Activated CD4-positive, alpha-beta T cell treated with anti-CD3 and anti-CD28 coated beads, Interleukin-2, amount 10 ng/mL, durations not matched to agents 24 days and 14 days (primary cell): ENCODE measurements at places on chromosomes 3 and 15. TPM values are rescaled to one million over a fixed set of nuclear protein-coding genes. Genes with fewer than 3 reads are reported as not detected.

GRCh38 chr3:125110016-125110875 lies 54.4 kb upstream of the HEG1 start:
- peaks cover 35% of the 10 kb centered on the region for H3K4me1 ChIP-seq
- DNase-seq = peak; percentile 51
- H3K4me3 ChIP-seq = no peak overlapping the region
- H3K27ac ChIP-seq = no peak overlapping the region

GRCh38 chr15:73930371-73930770 lies 4.1 kb downstream of the LOXL1 start:
- H3K4me3 ChIP-seq = no peak overlapping the region
- peaks cover 6% of the 10 kb centered on the region for H3K27me3 ChIP-seq
- DNase-seq = no peak

Gene DGKG
- total RNA-seq = 0.14 and 0.28 TPM in 2 replicates

Gene ACAN
- not detected in 2 replicates for total RNA-seq

DNA sequence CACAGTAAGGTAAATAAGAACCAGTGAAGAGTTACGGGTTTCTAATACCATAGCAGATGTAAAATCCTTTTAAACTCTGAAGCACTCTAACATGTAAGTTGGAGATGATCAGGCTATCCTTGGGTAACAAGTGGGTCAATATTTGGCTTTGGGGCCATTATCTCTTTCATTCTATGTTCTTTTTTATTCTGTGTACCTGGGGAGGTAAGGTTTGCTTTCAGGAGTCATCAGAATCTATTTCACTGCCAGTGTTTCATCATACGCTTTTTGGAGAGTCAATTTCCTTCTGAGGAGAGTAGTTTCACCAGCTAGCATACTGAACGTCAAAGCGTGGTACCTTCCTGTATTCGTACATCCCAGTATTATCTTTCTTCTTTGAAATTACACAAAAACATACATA lies 166.5 kb downstream of the GMNC start:
- peaks cover 11% of the 10 kb centered on the region for H3K4me1 ChIP-seq
- no peak overlapping the region for H3K27ac ChIP-seq
- no peak overlapping the region for H3K4me3 ChIP-seq
- no peaks in the 10 kb centered on the region for H3K36me3 ChIP-seq
- H3K27me3 ChIP-seq = peaks cover 13% of the 10 kb centered on the region
- DNase-seq = no peak

DNA sequence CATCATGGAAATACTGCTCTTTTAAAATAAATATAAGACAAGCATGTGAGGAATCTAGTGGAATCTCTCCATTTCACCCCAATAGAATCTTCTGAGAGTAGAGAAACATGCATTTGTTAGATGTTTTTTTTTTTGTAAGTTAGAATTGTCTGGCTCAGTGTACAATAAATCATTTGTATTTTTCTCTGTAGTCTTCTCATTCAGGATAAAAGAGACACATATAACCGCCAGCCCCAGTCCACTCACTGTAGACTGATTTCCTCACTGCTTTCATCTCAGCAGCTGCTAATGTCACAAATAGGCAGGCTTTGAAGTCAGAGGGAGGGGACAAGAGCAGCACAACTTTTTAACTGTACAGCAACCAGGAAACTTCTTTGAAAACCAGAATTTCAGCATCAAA lies 140.2 kb upstream of the RBMS3 start:
- no peaks in the 10 kb centered on the region for H3K36me3 ChIP-seq
- no peak overlapping the region for H3K27ac ChIP-seq
- DNase-seq = no peak
- H3K27me3 ChIP-seq = peaks cover 2% of the 10 kb centered on the region
- H3K4me1 ChIP-seq = peaks cover 8% of the 10 kb centered on the region

DNA sequence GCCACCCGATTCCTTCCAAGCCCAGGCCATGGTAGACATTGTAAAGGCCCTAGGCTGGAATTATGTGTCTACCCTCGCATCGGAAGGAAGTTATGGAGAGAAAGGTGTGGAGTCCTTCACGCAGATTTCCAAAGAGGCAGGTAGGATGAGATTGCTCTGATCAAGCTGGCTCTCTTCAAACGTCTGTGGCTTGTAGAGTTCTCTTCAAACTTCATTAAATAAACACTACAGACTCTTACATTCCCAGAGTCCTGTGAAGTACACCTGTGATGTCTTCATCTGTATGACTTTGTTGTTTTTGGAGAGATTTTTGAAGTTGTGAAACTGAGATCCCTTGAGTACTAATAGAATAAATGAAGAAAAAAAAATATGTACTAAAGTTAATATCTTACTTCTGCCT lies 285.6 kb downstream of the GRM7 start:
- no peak for DNase-seq
- no peak overlapping the region for H3K4me3 ChIP-seq
- H3K4me1 ChIP-seq = no peaks in the 10 kb centered on the region
- H3K27ac ChIP-seq = no peak overlapping the region
- no peaks in the 10 kb centered on the region for H3K27me3 ChIP-seq

- H3K27ac ChIP-seq = peak overlapping the region; percentile 93
- peaks cover 40% of the 10 kb centered on the region for H3K4me1 ChIP-seq
- H3K4me3 ChIP-seq = peak overlapping the region; percentile 98
Measured at GRCh38 chr15:78149805-78150751, 916 bp downstream of the IDH3A start.

GRCh38 chr3:66662894-66663293 lies 162.1 kb upstream of the LRIG1 start:
- no peak overlapping the region for H3K27ac ChIP-seq
- H3K36me3 ChIP-seq = no peaks in the 10 kb centered on the region
- H3K4me1 ChIP-seq = no peaks in the 10 kb centered on the region
- peaks cover 3% of the 10 kb centered on the region for H3K27me3 ChIP-seq
- no peak overlapping the region for H3K4me3 ChIP-seq
- DNase-seq = no peak

DNA sequence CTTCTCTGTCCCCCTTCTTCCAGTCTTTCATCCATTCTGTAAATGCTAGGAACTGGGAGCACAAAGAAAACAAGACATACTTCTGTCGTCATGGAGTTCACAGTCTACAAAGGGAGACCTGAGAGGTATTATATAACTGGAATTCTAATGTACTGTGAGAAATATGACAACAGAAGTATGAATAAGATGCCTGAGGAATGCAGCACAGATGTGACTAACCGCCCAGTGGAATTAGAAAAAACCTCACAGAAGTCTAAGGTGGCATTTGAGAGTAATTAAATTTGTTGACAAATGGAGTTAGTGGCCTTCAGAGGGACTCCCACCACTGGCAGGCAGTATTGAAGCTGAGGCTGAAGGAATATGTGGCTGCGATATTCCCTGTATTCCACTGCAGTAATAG lies 168.5 kb upstream of the FAM3D start:
- H3K27ac ChIP-seq = no peak overlapping the region
- H3K4me3 ChIP-seq = no peak overlapping the region
- no peak for DNase-seq
- no peaks in the 10 kb centered on the region for H3K4me1 ChIP-seq
